MM.1S (cell line): ENCODE measurements at places on chromosomes 5 and 9.

DNA sequence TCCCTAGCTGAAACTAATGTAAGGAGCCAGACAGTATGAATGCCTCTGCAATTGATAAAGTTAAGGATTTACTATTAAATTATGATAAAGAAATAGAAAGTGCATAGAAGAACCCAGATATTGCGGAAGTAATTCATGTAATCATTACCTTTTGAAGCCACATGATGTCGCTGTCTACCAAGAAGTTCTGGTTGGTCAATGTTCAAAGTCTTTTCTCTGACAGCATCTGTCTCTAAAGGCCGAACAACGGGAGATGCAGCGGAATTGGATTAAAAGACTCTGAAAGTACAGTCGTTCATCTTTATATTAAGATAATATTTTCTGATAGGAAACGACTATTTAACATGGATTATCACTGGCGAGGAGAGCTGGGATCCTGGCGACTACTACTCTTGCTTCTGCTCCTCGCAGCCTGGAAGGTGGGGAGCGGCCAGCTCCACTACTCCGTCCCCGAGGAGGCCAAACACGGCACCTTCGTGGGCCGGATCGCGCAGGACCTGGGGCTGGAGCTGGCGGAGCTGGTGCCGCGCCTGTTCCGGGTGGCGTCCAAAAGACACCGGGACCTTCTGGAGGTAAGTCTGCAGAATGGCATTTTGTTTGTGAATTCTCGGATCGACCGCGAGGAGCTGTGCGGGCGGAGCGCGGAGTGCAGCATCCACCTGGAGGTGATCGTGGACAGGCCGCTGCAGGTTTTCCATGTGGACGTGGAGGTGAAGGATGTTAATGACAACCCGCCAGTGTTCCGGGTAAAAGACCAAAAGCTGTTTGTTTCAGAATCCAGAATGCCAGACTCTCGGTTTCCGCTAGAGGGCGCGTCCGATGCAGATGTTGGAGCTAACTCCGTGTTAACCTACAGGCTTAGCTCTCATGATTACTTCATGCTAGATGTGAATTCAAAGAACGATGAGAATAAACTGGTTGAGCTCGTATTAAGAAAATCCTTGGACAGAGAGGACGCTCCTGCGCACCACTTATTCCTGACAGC, at the start of gene PCDHA8:
Gene PCDHA8, plus strand, starts transcription at position 210 of the 985 bp plus-strand sequence. Its CDS starts 135 bp downstream, at position 345.
- DNase-seq = peak; percentile 47

GRCh38 chr5:122849771-122850170, 4.4 kb downstream of the SNX24 start:
- no peak for DNase-seq

- DNase-seq = no peak
Measured at GRCh38 chr9:135080286-135081263, 6.9 kb upstream of the OLFM1 start.

- DNase-seq = no peak
Measured at GRCh38 chr9:126383406-126384046, 56.9 kb downstream of the MVB12B start.
